Activated CD8-positive, alpha-beta memory T cell treated with anti-CD3 and anti-CD28 coated beads for 4 hours (primary cell): ENCODE measurements at places on chromosomes 1 and 21.

DNA sequence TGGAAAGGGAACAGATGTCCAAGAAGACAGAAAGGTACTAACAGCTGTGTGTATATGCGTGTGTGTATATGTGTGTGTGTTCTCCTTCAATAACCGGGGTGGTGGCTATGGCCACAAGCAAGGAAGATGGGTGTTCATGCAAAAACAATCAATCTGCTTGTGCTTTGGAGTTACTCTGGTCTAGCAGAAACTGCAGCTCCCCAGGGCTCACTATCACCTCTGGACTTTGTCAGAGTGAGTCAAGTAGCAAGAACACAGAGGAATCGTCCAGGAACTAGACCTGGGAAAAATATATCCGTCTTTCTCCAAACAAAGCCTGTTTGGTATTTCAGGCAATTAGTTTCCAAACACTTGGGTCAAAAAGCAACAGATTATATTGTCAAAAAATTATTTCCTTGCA is 68.6 kb downstream of the GNG12 start:
- DNase-seq, result no peak

DNA sequence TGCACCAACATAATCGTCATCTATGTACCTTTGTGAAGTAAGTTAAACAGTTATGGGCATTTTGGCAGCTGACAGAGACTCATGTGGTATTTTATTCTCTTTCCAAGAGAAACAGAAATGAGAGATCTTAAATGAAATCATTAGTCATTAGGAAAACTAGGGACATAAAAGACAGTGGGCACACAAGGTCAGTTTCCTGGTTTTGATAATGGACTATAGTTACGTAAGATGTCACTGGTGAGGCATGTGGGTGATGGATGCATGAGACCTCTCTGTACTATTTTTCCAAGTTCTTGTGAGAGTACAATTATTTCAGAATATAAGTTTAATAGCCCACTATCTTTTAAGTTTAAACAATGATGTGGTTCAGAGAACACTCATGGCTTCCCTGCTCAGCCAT is 216.9 kb downstream of the APP start:
- no peak for DNase-seq

DNA sequence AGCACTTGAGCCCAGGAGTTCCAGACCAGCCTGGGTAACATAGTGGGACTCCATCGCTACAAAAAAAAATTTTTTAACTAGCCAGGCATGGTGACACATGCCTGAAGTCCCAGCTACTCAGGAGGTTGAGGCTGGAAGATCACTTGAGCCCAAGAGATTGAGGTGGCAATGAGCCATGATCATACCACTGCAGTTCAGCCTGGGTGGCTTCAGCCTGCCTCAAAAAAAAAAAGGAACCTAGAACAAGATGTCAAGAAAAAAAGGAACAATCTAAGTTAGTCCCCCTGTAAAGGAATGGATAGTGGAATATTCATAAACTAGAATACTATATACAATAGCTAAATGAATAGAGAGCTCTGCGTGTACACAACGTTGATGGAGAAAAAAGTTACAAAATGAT is 14.4 kb downstream of the NSL1 start:
- DNase-seq, result no peak

GRCh38 chr1:40341491-40342380 is 24.6 kb upstream of the COL9A2 start:
- no peak for DNase-seq

- no peak for DNase-seq
These were observed 43.5 kb downstream of the LGR6 start for GRCh38 chr1:202237052-202237451.

DNA sequence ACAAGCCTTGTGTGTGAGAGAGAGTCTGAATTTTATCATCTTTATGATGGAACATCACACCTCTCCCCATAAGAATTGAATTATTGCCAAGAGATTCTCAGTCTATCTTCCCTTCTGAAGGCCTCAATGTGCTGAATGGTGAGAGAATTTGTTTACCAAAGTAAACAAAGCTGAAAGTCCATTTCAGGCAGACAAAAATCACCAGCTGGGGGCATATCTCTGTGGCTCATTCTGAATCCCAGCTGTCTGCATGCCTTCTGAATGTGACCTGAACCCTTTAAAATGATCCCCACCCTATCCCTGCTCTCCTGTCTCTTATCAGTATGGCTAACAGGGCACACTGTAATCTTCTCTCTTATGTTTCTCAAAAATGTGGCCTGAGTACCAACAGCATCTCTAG is 99.1 kb upstream of the CAMK1G start:
- no peak for DNase-seq

DNA sequence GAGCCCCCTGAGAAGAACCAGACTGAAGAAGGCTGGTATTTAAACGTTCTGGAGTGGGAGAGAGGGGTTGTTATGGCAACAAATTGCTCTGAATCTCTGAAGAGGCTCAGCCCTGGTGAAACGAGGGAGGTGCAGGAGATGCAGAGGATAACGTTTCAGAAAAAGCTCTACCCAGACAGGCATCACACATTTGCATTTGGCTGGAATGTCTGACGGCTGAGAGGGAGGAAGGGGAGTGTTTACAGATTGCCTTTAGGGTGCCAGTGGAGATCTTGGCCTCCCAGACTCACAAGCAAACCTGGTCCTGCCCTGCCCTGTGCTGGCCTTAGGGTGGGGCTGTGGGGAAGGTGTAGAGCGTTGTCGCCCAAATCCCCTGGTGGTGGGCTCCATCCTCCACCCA is 169.0 kb upstream of the AJAP1 start:
- DNase-seq, result no peak

GRCh38 chr1:117146575-117147340 is 25.2 kb upstream of the TRIM45 start:
- no peak for DNase-seq

- DNase-seq, result no peak
These were observed 68.2 kb downstream of the CLSTN1 start for GRCh38 chr1:9755441-9755995.

GRCh38 chr21:32325706-32326105 is 27.1 kb downstream of the MRAP start:
- no peak for DNase-seq

DNA sequence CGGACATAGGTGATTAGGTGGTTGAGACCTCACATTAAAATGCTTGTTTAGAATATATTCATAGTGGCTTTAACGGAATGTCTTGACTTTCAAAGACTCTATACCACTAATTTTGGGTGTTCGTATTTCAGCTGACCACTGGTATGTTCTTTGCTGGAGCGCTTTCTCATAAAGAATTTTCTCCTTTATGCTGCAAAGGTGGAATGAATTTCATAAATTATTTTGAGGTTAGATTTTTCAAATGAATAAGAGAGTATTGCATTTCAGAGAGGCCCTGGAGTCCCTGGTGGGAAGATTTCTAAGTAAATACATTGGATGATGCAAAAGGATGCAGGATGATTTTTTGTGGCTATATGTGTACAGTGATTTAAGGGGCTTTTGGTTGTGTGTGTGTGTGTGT is 55.8 kb downstream of the HUNK start:
- no peak for DNase-seq

DNA sequence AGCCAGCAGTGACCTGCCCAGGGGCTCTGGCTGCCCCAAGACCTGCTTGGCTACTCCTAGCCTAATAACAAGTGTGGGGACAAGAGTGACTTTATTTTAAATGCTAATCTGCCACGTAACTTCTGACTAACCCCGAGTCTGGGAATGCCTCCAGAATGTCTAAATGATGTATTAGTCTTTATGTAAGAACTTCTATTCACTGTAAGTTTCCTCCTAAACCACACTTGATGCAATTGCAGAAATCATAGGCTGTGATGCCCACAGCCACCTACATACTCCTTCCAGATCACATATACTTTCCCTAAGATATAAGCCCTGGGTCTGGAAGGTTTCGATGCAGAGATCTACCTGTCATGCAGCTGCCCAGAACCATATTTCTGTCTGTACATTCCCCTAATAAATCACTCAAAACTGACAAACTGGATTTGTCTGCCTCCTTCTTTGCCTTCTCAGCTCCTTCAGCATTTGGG is 5.9 kb upstream of the VPS45 start:
- no peak for DNase-seq

DNA sequence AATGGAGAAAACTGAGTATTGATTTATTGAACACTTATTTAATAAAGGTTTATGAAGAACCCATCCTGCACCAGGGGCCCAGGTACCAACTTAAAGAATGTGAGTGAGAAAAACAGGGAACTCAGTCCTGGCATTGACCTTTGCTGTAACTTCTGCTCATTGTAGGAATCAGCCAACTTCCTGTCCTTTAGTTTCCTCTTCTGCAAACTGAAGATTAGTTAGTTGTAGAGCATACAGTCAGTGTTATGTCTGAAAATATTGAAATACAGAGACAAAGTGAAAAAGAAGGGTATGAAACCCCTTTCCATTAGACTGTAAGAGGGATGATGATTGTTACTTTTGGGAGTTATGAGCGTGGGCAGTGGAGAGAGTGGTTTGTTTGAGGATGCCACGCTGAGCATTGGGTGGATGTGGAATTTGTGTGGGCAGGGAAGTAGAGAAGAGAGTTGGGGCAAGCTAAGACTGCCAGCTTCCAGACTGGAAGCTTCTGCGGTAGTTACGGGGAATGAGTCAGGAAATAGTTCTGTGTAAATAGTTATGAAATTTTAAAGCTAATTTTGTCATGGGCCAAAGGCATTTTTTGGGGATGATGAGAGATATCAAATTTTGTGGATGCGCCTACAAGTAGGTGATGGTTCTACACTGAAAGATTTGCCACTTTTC is 89.2 kb downstream of the GPR88 start:
- DNase-seq, result no peak

DNA sequence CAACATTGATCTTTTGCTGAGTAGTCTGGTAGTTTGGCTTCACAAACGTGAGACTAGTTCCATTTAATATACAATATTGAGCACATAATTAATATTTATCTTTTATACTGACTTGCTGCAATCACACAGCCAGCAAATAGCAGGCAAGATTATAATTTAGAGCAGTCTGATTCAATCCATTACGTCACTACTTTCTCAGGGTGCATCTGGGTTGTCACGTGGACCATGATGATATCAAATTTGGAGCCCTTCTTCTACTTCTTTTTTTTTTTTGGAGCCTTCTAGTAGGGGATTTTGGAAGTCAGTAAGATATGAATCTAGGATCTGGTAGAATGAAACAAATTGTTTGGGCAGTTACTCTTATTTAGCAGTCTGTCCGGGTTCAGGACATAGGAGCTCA is 100.6 kb upstream of the SLC5A9 start:
- DNase-seq, result no peak

DNA sequence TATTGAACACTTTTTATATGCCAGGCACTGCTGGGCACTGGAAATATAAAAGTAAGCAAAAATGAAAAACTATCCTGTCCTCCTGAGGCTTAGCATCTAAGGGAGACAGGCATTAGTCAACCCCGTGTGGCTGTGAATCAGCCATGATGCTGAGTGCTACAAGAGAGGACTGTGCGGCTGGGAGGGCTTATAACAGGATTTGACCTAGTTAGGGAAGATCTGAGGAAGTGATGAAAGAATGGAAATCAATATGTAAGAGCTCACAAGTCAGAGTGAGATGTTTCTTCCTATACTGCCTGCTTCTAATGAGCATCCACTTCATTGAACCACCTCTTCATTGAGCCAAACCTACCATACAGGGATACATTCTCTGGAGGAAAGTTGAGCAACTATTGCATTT is 15.1 kb downstream of the TRIM45 start:
- DNase-seq, result no peak

DNA sequence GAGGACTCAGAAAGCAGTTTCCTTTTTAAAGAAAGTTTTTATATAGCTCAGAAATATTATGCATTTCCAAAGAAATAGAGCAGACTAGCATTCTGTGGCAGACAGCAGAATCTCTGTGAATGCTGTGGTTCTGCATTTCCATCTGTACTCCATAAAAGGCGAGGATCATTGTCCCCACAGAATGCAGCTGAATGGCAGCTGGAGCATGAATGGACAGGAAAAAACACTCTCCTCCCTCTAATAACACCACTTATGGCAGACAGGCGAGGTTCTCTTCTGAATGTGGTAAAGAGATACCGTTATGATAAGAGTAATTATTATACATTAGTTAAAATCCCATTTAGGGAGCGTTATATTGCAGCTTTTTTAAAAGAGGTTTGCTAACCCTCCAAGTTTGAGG is 81.4 kb upstream of the WLS start:
- no peak for DNase-seq

- DNase-seq, result no peak
These were observed 151.8 kb upstream of the KCND3 start for GRCh38 chr1:112141301-112141700.

DNA sequence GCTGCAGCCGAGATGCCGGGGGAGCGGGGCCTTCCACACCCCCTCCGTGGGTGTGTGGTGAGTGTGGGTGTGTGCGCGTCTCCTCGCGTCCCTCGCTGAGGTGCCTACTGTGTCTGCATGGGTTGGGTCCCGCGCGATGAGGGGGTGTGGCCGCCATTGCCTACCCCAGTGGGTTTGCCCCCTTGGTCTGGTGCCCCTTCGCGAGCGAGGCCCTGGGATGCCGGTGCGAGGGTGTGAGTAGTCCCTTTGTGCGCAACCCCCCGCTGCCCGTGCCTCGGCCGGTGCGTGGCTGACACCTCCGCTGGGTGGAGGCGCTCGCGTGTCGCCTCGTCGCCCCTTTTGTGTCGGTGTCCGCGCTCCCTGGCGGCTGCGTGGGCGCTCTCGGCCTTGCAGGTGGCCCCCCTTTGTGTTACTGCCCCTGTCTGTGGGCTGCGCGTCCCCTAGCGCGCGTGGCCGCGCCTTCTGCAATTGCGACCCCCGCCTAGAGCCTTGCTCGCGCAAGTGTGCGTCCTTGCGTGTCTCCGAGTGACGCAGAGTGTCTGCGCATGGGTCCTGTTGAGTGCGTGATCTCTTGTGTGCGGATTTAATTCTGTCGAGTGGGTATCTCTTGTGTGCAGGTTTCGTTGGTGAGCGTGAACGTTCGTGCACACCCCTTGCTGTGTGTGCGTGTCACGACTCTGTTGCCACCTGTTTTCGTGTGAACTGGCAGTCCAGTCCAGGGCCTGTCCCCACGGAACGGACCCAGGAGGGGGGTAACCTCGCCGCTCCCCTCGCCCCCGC is 553 bp downstream of the TTC3 start:
- peak; percentile 42 for DNase-seq

GRCh38 chr1:147579934-147580537 is 38.7 kb downstream of the BCL9 start:
- no peak for DNase-seq

- DNase-seq, result no peak
These were observed 126.3 kb downstream of the HIVEP3 start for GRCh38 chr1:41792485-41792770.
